ENCODE measurements at places on chromosomes 1 and 21.
A peak's percentile ranks its signal among the peaks of the same experiment; 100 is the strongest.

DNA sequence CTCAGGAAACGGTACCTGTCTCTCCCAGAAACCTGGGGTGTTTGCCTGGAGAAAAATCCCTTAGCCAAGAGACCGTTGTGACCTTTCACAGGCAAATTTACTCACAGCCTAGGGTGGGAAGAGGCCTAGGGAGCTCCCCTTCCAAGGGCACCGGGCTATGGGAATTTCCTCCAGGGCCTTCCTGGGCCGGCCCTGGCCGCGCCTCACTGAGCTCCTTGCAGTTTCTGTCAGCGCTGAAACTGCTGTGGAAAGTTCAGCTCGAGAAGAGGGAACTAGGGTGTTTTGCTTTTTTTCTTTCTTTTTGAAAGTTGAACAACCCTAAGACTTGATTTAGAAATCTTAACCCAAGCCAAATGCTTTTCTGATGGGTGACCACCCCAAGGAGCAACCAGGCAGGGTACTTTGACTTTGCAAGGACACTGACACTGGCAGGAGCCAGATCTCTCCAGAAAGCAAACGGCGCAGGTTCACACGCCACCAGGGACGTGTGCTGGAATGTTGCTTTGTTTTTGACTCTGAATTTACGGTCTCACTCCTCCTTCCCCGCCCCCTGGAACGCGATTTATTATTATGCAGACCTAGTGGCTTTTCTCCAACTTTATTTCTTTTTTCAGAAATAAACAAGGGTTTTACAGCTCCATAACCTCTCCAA is 229.6 kb upstream of the JUN start:
- no peak for DNase-seq

- DNase-seq: no peak
Measured at GRCh38 chr1:231665101-231665500, 38.5 kb downstream of the DISC1 start.

GRCh38 chr1:11645670-11646265 is 8.5 kb downstream of the FBXO2 start:
- peak; percentile 42 for DNase-seq

- DNase-seq: no peak
Measured at GRCh38 chr1:23122023-23122748, 46.5 kb downstream of the LUZP1 start.

DNA sequence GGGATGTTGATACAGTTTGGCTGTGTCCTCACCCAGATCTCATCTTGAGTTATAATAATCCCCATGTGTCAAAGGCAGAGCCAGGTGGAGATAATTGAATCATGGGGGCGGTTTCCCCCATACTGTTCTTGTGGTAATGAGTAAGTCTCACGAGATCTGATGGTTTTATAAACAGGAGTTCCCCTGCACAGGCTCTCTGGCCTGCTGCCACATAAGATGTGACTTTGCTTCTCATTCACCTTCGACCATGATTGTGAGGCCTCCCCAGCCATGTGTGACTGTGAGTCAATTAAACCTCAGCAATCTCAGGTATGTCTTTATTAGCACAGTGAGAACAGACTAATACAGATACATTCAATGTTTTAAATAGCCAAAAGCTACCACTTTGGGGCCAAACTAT is 41.1 kb downstream of the SLC35F3 start:
- DNase-seq: no peak

- no peak for DNase-seq
Measured at GRCh38 chr21:32233722-32234301, 45.0 kb downstream of the MIS18A start.

DNA sequence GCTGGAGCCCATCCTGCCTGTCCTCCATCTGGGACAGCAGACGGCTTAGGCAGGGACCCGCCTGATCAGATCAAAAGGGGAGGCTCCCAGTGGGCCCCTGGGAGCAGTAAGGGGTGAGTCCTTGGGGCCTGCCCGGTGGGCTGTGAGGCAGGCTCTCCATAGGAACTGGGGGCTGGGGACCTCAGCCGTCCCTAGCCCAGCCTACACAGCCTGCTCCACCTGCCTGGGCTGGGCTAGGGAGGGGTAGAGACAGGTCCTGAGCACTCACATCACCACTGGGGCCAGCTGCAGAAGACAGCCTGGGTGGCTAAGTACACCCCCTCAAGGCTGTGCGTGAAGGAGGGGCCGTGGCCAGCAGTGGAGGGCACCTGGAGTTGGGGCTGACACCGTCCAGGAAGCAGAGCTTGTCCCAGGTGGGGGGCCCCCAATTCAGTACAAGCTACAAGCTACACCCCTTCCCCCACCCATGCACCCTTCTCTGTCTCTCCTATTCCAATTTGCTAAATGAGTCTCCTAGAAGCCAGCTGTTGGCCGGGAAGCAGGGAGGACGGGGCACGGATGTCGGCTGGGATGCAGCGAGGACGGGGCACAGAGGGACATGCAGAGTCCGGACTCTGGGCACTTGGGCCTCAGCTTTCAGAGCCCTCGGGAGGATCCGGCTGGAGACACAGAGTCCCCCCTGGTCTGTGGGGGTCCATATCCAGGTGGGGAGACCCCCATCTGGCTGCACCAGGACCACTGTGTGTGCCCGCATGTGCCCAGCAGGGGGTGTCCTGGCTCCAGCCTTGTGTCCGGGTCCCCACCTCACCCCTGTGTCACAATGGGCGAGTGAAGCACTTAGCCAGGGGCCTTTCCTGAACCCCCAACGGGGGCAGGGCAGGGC is 1.7 kb downstream of the ISG15 start:
- no peak for DNase-seq

DNA sequence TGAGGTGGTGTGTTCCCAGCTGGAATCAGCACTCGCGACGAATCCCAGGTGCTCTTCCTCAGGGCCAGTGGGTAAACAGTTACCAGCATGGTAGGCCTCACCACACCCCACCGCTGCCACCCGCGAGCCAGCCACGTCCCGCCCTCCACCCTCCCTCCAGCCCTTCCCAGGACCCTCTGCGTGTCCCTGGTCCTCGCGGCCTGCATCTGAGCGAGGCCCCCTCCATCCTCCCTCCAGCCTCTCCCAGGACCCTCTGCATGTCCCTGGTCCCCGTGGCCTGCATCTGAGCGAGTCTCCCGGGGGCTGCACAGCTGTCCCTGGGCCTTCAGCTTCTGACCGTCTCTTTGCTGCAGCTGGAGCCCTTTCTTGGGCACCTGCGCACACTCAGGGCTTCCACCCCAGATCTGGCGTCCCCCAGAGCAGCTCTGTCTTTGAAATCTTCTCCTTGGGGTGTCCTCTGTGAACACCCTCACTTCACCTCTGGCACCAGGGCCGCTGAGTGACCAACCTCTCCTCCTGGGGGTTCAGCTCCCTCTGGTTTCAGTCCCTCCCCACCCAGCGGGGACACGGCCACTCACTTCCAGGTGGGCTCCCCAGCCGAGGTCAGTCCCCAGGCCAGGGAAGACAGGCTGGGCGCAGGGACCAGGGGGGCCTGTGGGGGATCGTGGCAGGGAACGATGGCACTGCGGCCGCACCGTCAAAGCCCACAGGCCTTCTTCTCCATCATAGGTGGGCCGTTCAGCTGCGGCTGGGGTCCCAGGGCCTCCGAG is 57.8 kb upstream of the COL6A2 start:
- no peak for DNase-seq

DNA sequence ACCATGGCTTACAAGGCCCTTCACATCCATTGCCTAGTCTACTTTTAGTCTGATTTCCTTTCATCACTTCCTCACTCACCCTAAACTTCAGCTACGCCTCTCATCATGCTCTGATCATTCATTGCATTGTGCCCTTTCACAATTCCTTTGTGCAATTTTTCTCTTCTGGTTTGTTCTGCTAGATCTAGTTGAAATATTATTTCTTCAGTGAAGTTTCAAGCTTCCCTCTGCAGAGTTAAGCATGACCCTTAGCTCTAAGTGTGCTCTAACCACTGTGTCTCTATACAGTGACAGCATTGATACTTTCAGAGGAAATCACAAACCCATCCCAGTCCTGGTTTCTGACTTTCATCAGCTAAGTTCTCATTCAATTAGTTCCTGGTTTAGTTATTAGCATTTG is 166.1 kb downstream of the PLA2G4A start:
- DNase-seq: no peak

- no peak for DNase-seq
Measured at GRCh38 chr21:28928578-28929420, 63.9 kb downstream of the LTN1 start.

DNA sequence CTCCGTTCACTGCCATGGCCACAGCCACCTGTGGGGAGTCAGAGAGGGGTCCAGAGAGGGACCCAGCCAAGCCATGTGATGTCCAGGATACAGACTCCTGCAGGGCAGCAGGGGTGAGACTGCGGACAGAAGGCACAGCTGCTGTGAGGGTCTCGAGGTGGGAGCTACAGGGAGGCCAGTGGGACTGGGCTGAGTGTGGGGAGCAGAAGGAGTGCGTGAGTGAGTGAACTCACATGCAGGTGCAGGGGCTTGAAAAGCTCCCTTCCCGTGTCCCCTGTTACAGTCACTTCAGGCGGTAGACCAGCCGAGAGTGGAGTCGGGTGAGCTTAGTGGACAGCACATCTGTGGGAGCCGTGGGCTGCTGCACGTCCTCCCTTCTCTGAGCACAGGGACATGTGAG is 42.4 kb downstream of the S100B start:
- no peak for DNase-seq

DNA sequence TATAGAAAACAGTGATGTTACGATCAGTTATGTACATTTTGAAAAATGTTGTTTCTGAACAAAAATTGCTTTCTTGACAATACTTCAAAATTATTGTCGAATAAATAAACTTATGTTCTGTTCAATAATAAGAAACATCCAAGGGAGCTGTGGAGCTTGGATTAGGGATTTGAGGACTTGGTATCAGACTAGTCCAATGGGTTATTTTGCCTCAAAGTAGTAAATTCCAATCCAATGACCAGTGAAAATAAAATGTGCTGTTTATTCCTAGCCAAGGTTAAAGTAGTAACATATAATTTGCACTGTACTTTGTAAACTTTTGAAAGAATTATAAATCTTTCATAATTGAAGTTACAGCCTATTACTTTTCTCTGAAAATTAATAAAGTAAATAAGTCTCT is 79.1 kb upstream of the IVNS1ABP start:
- no peak for DNase-seq

- no peak for DNase-seq
Measured at GRCh38 chr1:41490911-41491310, 6.4 kb upstream of the EDN2 start.

DNA sequence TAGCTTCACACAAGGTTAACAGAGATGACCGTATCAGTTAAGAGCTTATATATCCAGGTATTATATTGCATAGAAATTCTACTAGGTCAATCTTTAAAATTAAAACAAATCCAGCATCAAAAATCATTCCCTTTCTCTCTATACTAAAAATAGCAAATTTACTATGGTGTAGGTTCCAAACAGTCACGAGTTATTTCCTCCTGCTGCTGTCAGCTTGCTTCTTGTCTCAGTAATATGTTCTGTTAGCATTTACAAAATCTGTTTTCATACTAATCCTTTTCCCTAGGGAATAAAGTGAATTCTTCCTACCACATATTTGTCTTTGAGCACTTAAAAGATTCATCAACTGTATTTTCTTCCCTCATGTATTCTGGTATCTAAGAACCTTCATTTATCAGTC is 2.5 kb downstream of the WDR26 start:
- no peak for DNase-seq

- no peak for DNase-seq
Measured at GRCh38 chr1:180352588-180352987, 122.5 kb downstream of the LHX4 start.
